ENCODE measurements at places on chromosomes 4 and X.

DNA sequence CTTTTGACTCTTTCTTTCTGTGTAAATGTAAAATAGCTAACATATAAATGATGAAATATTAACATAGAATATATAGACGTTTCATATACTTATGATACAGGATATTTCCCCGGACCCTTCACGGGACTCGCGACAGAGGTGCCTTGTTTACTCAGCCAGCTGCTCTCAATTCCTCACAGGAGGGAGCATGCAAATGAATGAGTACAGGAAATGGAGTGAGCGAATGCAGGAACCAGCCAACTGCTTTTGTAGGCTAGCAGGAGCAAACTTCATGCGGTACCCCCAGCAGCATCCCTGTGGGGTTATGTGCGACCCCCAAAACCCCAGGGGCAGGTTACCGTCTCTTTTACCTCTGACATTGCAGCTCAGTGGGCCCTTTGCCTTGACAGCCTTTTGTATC lies 110.3 kb upstream of the PDHA2 start:
- DNase-seq = no peak

- no peak for DNase-seq
These were observed 25.8 kb upstream of the PSAPL1 start for GRCh38 chr4:7460566-7460965.

DNA sequence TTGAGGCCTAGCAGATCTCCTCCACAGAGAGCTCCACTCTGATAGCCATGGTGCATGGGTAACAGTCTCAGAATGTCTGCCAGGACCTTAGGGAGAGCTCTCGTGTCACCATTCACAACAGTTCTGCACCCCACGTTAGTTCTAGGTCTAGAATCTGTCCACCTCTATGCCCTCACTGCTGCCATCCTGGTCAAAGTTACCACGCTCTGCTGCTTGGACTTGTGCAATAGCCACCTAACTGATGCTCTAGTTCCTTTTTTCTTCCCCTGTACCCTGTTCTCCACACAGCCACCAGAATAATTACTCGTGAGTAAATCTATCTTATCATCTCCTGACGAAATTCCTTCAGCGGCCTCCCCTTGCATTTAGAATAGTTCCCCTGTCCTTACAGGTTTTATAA lies 268.8 kb upstream of the GATB start:
- no peak for DNase-seq

- DNase-seq = no peak
These were observed 3.7 kb upstream of the PHOX2B start for GRCh38 chr4:41752081-41752836.

DNA sequence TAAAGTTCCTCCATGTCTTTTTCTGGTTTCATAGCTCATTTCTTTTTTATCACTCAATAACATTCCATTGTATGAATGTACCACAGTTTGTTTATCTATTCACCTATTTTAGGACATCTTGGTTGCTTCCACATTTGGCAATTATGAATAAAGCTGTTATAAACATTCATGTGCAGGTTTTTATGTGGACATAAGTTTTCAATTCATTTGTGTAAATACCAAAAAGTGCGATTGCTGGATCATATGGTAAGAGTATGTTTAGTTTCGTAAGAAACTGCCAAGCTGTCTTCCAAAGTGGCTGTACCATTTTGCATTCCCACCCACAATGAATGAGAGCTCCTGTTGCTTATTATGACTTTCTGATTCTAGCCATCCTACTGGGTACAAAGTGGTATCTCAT lies 36.3 kb upstream of the ZFX start:
- DNase-seq = no peak

DNA sequence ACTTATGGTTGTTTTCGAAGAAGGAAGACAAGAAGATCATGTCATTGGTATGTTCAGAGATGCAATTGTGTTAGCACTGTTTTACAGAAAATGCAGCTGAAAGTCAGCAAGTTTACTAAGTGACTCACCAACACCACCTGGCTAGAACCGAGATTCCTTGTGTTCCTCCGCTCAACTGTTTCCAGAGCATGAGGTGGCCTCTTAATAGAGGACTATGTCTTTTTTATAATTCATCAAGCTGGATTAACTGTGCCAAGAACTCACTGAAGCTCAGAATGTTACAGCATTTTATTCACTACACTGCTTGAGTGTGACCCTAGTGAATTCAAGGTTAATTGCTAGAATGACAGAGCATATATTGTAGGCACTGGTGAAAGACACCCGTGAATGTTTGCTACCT lies 1573.5 kb upstream of the TENM3 start:
- peak; percentile 51 for DNase-seq
